ENCODE measurements at places on chromosomes 4 and X.

- H3K4me3 ChIP-seq, result no peak overlapping the region
- H3K27me3 ChIP-seq, result no peaks in the 10 kb centered on the region
- H3K4me1 ChIP-seq, result no peaks in the 10 kb centered on the region
- H3K27ac ChIP-seq, result no peak overlapping the region
Observed at GRCh38 chr4:152946446-152946845, 10.3 kb downstream of the FHDC1 start.

- DNase-seq, result no peak
- no peaks in the 10 kb centered on the region for H3K4me1 ChIP-seq
- H3K27me3 ChIP-seq, result no peaks in the 10 kb centered on the region
- H3K4me3 ChIP-seq, result no peak overlapping the region
- H3K27ac ChIP-seq, result no peak overlapping the region
Observed at GRCh38 chr4:155572106-155572703, 94.4 kb upstream of the GUCY1A1 start.

GRCh38 chr4:6887591-6888371 lies 21.8 kb upstream of the TBC1D14 start:
- no peak for DNase-seq
- no peaks in the 10 kb centered on the region for H3K36me3 ChIP-seq
- H3K27ac ChIP-seq, result no peak overlapping the region

DNA sequence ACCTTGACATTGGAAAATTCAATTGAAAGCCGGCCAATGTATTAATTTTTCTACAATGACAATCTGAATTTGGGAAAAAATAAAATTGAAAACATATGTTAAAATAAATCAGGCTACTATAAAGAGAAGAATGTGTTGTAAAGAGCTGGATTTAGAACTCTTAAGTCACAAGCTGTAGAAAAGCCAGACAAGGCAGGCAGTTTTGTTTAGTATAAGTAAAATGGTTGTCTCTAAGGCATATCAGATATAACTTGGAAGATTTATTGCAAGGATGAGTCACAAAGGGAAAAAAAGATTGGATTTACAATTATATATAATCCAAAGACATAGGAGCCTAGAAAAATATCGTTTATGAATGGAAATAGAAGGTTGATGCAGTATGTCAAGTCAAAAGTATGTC lies 549.1 kb upstream of the EPHA5 start:
- DNase-seq, result no peak
- no peaks in the 10 kb centered on the region for H3K36me3 ChIP-seq

- H3K27me3 ChIP-seq, result no peaks in the 10 kb centered on the region
- no peak for DNase-seq
- no peak overlapping the region for H3K27ac ChIP-seq
- H3K36me3 ChIP-seq, result no peaks in the 10 kb centered on the region
Observed at GRCh38 chr4:168524006-168524405, 27.2 kb downstream of the PALLD start.

GRCh38 chr4:128574706-128575105 lies 234.8 kb upstream of the JADE1 start:
- DNase-seq, result peak; percentile 37
- no peak overlapping the region for H3K27ac ChIP-seq
- no peak overlapping the region for H3K4me3 ChIP-seq
- H3K36me3 ChIP-seq, result no peaks in the 10 kb centered on the region

DNA sequence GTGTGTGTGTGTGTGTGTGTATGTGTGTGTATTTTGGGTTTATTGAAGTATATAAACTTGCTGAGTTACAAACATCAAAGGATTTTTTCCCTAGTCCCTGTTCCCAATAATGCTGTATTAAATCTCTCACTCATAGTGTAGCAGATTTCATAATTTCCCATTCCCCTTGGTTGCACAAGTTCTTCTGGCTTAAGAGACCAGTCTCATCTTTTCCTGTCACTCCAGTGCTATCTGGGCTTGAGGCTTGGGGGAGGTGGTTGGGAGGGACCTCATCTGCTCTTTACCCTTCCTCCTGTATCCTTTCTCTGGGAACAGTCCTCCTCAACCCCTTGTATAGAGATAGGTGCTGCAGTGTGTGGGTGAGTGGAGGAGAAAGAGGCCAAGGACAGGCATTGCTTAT lies 285.4 kb upstream of the BOD1L1 start:
- H3K27me3 ChIP-seq, result no peaks in the 10 kb centered on the region
- DNase-seq, result no peak
- no peaks in the 10 kb centered on the region for H3K4me1 ChIP-seq
- no peak overlapping the region for H3K4me3 ChIP-seq

GRCh38 chrX:27680726-27681125 lies 90.6 kb downstream of the DCAF8L2 start:
- H3K36me3 ChIP-seq, result no peaks in the 10 kb centered on the region
- no peaks in the 10 kb centered on the region for H3K27me3 ChIP-seq
- H3K4me1 ChIP-seq, result no peaks in the 10 kb centered on the region
- H3K4me3 ChIP-seq, result no peak overlapping the region
- no peak for DNase-seq
- H3K27ac ChIP-seq, result no peak overlapping the region

DNA sequence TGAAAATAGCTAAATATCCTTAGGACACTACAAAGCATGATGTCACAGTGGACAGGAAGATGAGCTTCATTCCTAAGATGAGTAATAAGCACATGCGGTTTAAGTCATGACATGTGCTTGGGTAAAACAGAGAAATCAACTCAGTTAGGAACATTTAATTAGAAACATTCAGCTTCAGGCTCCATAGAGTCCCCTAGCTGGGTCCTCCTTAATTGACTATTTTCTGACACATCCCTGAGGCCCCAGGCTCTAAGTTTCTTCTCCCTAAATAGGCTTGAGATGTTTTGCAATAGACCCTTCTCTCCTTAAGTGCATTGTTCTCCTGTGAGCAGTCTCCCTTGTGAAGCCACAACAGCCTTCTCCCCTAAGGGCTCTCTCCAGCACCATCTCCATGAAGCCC lies 70.4 kb upstream of the ANXA3 start:
- no peaks in the 10 kb centered on the region for H3K27me3 ChIP-seq
- H3K4me3 ChIP-seq, result no peak overlapping the region
- no peak overlapping the region for H3K27ac ChIP-seq
- no peak for DNase-seq

DNA sequence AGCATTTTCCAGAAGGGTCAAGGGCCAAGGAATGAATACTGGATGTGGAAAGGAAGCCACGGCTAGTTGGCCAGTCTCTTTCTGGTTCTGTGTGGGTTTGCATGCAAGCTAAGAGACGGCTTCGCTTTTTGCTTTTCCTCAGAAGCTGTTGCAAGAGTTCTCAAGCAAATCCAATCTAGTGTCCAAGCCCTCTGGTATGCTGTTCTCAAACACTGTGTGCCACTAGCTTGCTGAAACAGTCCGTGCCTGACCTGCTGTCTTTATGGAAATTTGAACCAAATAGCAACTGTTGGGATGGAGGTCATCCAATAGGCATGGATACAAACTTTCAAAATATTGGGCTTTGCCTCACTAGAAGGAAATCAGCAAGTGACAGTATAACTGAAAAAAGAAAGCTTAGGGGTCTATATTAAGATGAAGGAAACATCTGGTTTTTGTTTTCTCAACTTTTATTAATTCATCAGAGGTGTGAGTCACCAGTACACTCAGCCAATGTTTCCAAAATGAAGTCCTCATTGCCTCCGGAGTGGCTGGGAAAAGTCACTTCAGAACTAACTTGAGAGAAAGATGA lies 70.5 kb downstream of the SLC9A6 start:
- H3K27ac ChIP-seq, result no peak overlapping the region
- H3K4me3 ChIP-seq, result no peak overlapping the region
- peaks cover 10% of the 10 kb centered on the region for H3K4me1 ChIP-seq
- no peaks in the 10 kb centered on the region for H3K27me3 ChIP-seq
- no peak for DNase-seq

- H3K27me3 ChIP-seq, result no peaks in the 10 kb centered on the region
- no peak overlapping the region for H3K4me3 ChIP-seq
- DNase-seq, result no peak
- H3K27ac ChIP-seq, result no peak overlapping the region
Observed at GRCh38 chrX:38770152-38770551, 31.1 kb upstream of the MID1IP1 start.

- H3K4me3 ChIP-seq, result no peak overlapping the region
- no peaks in the 10 kb centered on the region for H3K4me1 ChIP-seq
- H3K27ac ChIP-seq, result no peak overlapping the region
- no peaks in the 10 kb centered on the region for H3K36me3 ChIP-seq
- no peaks in the 10 kb centered on the region for H3K27me3 ChIP-seq
Observed at GRCh38 chr4:174757736-174758135, 71.3 kb downstream of the GLRA3 start.

DNA sequence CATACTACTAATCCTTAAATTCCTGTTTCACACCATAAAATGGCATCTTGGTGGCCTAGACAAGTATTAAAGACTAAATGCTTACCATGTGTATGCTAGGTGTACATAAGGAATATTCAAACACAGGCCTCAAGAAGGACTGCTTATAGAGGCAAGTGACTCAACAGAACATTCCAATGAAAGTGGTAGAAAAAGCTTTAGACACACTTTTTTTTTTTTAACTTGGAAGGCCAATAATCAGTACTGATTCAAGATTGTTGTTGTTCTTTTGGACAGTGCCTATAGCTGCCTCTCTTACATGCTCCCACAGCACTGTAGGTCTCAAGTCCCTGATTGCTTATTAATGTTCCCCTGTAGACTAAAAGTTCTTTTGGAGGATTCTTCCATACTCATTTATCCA lies 77.6 kb downstream of the FBXL5 start:
- DNase-seq, result no peak
- no peak overlapping the region for H3K27ac ChIP-seq
- no peaks in the 10 kb centered on the region for H3K4me1 ChIP-seq
- no peaks in the 10 kb centered on the region for H3K27me3 ChIP-seq
- H3K4me3 ChIP-seq, result no peak overlapping the region

DNA sequence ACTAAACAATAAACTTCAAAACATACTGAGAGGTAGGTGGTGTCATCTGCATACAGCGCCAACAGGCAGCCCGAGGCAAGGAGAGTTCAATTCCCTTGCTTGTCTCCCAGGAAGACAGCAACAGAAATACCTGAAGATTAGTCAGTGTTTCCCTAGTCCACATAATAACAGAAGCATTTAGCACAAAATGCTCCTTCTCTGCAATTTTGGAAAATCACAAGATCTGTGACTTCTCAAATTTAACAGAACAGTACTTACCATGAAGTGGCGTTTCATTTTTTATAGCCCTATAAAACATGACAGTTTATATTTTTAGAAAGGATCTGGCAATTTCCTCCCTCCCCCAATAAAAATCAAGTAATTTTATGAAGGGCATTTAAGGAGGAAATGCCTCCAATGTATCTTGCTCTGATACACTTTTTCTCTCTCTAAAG lies 67.1 kb upstream of the MYOZ2 start:
- H3K4me3 ChIP-seq, result no peak overlapping the region
- no peaks in the 10 kb centered on the region for H3K27me3 ChIP-seq
- no peaks in the 10 kb centered on the region for H3K4me1 ChIP-seq
- DNase-seq, result no peak
- H3K27ac ChIP-seq, result no peak overlapping the region

GRCh38 chrX:145820825-145821224 lies 3.2 kb downstream of the SLITRK2 start:
- no peak overlapping the region for H3K27ac ChIP-seq
- H3K4me3 ChIP-seq, result no peak overlapping the region
- DNase-seq, result no peak

- H3K36me3 ChIP-seq, result no peaks in the 10 kb centered on the region
- no peak overlapping the region for H3K4me3 ChIP-seq
- peak; percentile 7 for DNase-seq
- H3K27me3 ChIP-seq, result no peaks in the 10 kb centered on the region
Observed at GRCh38 chr4:26217961-26218676, 102.7 kb upstream of the RBPJ start.

DNA sequence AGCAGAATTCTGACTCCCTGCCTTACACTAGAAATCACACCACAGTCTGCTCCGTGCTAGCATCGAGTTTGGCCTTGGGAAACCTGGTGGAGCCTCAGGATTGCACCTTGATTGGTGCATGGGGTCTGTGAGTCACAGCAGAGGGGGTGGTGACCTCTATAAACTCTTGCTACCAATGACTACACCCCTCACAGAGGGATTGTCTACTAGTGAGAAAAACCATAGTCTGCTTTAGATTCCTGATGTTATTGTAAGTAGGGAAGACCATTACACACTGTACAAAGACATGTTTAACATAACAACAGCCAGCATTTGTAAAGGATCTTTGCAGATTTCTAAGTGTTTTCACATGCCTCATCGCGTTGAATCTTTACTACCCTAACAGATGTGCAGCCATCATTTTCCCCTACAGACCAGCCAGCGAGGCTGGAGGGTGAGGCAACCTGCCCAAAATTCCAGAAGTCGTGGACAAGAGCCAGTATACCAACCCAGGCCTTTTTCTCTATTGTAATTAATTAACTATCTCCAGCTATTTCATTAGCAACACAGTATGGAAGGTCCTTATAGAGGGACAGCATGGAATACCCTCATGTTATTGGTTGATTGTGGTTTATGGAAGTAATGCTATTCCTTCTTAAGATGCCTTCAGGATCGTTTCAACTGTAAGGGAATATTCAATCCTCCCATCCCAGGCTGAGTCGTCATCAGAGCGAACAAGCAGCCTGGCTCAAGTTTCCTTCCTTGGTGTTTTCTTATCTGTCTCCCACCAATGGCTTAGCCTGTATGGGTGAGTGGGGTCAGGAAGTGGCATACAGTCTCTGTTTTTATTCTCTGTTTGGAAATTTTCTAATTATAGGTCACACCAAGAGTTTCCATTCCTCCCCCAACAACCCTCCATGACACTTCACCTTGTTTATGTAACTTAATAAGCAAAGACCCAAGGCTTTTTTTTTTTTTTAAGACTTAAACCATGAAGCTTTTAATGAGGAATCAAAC lies 55.9 kb upstream of the KDR start:
- no peaks in the 10 kb centered on the region for H3K27me3 ChIP-seq
- no peaks in the 10 kb centered on the region for H3K36me3 ChIP-seq
- H3K4me1 ChIP-seq, result no peaks in the 10 kb centered on the region
- no peak overlapping the region for H3K27ac ChIP-seq
- no peak overlapping the region for H3K4me3 ChIP-seq
- no peak for DNase-seq

DNA sequence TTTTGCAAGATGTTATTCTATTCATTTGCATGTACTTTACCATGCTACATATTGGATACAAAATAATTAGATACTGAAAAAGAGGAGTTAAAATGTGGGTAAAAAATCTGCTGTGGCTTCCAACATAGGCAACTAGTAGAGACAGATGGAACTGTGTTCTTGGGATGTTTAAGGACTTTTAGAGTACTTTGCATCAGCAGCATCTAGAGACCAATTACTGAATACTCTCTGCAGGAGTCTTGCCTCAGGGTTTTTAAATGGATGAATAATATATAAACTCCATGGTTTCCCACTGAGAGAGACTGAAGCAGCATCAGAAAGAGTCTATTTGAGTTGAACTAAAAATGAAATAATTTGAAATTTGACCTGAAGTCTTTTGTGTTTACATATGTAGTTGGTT lies 676.7 kb downstream of the GALNTL6 start:
- H3K27me3 ChIP-seq, result no peaks in the 10 kb centered on the region
- no peaks in the 10 kb centered on the region for H3K4me1 ChIP-seq
- no peak overlapping the region for H3K4me3 ChIP-seq
- DNase-seq, result no peak
- no peaks in the 10 kb centered on the region for H3K36me3 ChIP-seq
